ENCODE measurements at places on chromosomes 1 and 21.
A peak's percentile ranks its signal among the peaks of the same experiment; 100 is the strongest.

DNA sequence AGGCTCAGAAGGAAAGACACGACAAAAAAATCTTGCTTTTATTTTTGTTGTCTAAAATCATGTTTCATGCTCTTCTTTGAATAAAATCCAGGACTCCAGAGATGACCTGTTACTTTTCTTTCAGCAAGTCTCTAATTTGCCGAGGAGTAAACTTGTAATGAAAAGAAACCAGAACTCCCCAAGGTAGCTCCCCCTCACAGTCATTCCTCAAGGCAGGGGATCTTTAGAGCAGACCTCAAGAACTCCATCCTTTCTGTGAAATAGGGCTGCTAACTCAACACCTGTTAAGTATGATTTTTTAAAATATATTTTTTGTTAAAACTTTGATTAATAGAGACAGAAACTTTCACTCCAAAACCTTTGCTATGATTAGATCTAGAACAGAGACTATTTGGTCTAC is 82.7 kb upstream of the ABCD3 start:
- DNase-seq: no peak

DNA sequence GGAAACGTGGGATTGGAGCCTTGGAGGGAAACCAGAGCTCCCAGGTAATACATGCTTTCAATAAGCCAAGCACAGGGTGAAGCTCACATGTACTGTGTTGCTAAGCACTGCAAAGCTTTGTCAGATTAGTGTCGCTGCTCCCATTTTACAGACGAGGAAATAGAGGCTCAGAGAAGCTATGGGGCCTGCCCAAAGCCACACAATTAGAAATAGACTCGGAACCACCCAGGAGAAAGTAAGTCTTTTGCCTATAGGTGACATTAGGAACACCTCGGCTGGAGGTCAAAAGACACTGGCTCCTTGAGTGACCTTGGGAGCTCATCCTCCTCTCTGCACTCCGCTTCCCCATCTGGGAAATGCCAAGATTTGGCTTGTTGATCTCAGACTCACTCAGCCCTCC is 175.6 kb upstream of the ZC3H12A start:
- DNase-seq: no peak

- DNase-seq: no peak
Observed at GRCh38 chr1:111805251-111805650, 49.5 kb downstream of the DDX20 start.

DNA sequence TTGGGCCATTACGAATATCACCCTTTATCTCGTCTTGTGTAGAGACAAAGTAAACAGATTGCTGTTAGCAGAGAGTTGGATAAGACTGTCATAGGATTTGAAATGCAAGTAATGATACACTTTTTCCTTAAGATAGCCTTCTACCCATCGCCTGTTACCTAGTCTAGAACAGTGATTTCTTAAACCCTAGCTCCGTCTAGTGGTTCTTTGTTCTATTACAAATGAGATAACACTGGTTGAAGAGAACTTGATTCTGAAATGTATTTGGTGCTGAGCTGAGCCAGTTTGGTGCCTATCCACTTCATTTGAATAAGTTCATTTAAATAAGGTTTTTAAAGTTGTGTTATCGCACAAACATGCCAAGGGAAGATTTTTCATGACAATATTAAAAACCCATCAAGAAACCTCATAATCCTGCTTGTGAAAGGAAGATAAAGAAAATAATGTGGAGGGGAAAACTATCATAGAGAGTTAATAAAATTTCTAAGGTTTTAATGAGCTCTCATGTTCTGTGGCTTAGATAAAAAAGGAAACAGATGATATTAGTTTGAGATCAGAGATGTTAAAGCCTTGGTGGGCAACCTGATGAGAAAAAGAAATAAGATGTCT is 1.5 kb upstream of the KCNH1 start:
- no peak for DNase-seq

DNA sequence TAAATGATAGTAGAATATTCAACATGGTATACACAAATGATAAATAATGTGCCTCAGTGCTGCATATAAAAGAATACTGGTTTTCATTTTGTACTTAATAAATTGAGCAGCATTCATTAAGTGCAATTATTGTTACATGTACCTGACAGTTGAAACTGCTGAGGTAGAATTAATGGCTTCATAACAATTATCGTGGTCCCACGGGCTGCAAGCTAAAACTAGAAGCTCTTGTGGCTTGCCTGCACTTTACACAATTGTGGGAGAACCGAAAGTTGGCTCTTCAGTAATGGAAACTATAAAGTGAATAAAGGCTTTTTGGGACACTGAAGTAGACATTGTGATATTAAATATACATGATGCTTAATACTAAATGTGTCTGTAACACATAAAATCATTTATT is 23.2 kb downstream of the INSL5 start:
- DNase-seq: no peak

- DNase-seq: peak; percentile 95
Observed at GRCh38 chr1:185316163-185317033, 645 bp downstream of the IVNS1ABP start.

GRCh38 chr1:235424092-235424491 is 56.9 kb downstream of the TBCE start:
- DNase-seq: no peak

GRCh38 chr1:213570487-213570886 is 417.3 kb upstream of the PROX1 start:
- no peak for DNase-seq

- no peak for DNase-seq
Observed at GRCh38 chr1:112169517-112169916, 180.0 kb upstream of the KCND3 start.

- DNase-seq: no peak
Observed at GRCh38 chr1:208055535-208055934, 144.6 kb upstream of the CD34 start.

DNA sequence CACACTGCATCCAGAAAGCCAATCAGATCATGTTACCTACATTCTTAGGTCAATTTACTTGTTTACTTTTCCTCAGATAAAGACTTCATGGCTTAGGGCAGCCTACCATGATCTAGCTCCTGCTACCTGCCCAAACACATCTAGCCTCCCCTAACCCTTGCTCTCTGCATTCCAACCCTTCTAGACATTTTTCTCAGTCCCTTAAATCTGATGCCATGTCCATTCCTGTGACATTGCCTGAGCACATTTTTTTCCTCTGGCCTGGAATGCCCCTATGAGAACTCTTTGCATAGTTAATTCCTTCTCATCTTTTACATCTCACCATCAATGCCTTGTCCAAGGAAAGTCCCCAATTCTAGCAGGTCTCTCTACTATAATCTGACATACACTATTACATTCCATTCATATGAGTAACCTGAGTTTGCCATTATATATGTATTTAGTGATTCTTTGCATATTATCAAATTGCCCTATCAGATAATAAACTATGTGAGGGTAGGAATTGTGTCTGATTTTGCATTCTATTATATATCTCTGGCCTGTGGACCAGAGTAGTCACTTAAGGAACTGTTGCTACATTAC is 166.9 kb downstream of the COL11A1 start:
- DNase-seq: no peak

GRCh38 chr1:221992427-221992826 is 250.5 kb upstream of the DUSP10 start:
- DNase-seq: no peak

DNA sequence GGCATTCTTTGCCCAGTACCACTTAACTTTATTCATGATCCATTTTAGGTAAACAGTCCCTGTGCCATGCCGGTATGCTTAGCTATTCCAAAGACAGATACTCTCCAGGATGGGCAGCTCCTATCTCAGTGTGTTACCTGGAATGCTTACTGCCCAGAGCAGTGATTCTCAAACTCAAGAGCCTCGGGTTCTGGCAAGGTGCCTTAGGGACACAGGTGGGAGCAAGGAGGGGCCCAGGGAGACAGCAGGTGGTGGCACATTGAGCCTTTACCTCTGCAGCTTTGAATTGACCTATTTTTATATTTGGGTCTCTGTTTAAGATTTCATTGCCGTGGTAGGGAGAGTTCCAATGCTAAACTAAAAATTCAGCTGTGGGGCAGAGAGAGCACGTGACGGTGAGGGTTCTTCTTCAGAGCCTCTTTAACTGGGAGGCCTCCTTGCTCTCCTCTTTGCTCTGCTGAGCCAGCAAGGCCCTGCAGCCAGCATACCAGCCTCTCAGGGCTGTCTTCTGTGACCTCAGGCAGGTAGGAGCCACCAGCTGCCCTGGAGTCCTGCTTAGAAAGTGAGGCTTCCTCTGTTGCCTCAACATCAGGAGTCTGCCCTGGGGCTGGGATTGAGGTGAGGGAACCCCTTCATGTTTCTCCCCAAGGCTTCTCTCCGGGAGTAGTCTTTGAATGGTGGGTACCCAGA is 20.2 kb downstream of the PHGDH start:
- DNase-seq: no peak

DNA sequence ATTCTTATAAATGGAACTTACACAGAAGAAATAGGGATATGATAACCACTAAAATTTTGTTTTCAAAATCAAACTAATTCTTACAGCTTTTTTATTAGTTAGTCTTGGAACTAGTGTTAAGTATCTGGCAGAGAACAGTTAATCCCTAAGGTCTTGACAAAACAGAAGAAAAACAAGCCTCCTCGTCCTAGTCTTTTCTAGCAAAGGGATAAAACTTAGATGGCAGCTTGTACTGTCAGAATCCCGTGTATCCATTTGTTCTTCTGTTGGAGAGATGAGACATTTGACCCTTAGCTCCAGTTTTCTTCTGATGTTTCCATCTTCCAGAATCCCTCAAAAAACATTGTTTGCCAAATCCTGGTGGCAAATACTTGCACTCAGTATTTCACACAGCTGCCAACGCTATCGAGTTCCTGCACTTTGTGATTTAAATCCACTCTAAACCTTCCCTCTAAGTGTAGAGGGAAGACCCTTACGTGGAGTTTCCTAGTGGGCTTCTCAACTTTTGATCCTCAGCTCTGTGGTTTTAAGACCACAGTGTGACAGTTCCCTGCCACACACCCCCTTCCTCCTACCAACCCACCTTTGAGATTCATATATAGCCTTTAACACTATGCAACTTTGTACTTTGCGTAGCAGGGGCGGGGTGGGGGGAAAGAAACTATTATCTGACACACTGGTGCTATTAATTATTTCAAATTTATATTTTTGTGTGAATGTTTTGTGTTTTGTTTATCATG is 42.3 kb upstream of the LAMC2 start:
- no peak for DNase-seq

GRCh38 chr1:224375059-224375458 is 18.4 kb downstream of the CNIH4 start:
- no peak for DNase-seq

DNA sequence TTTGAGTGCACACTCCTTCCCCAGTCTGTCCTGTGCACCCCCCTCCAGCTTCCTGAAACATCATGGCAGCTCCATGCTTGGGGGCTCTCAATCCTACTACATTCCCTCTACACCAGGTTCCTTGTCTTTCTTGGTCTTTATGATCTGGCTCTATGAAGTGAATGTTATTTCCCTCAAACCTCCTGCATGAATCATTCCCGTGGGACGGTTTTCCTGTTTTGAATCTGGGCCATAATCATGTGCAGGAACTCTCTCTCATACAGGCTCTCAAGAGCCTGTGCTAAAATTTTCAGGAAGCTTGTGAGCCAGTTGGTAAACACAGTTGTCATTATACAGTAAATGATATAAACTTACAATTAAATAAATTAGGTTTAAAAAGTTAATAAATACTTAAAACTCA is 89.8 kb upstream of the KCNE2 start:
- DNase-seq: no peak

- no peak for DNase-seq
Observed at GRCh38 chr1:12185918-12186678, 19.3 kb downstream of the TNFRSF1B start.

- DNase-seq: no peak
Observed at GRCh38 chr21:46158666-46159300, 3.4 kb upstream of the FTCD start.

DNA sequence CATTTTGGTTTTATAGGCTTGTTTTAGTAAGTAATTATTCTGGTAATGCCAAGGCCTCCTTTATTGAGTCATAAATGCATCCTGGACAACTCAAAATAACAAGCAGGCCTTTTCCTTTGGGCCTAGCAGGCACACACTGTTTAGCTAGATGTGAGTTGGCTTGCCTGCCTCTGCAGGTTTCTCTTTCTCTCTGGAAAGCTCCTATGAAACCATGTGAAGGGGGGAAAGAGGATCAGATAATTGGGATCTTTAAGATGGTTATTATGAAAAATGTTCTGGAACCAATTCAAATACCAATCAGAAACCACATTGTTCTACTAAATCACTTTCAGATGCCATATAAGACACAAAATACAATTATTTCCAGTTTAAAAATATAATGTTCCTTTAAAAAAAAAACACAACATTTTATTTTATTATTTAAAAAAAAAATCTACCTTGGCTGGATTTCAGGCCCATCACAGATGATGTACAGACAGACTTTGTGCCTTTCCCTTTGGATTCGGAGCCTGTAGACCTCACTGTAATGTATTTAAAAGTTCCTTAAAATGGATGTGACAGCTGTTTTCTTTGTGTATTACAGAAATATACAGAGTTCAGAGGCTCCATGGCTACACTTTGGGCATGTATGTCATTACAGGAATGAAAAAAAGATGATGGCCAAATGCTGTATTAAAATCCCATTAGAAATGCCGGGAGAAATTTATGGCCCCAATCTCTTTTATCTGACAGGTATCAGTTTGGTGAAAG is 80.2 kb downstream of the NTMT2 start:
- DNase-seq: peak; percentile 30

DNA sequence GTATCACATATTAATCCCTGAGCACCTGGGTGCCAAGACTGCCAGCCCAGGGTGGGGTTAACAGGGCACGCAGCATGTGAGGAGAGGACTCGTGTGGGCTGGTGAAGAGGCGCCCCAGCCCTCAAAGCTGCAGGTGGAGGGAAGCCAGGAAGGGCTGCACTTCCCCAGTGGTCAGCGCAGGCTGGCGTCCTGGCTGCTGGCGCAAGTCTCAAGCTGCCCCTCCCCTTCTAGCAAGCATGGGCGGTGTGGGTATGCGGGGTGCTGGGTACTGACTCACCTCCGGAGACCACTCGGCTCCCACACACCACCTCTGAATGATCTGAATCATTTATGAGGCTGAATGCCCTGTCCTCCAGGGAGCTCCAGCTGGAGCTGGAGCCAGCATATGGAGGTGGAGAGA is 44.0 kb downstream of the EIF2D start:
- no peak for DNase-seq

GRCh38 chr1:4017636-4018365 is 117.7 kb upstream of the C1orf174 start:
- no peak for DNase-seq

DNA sequence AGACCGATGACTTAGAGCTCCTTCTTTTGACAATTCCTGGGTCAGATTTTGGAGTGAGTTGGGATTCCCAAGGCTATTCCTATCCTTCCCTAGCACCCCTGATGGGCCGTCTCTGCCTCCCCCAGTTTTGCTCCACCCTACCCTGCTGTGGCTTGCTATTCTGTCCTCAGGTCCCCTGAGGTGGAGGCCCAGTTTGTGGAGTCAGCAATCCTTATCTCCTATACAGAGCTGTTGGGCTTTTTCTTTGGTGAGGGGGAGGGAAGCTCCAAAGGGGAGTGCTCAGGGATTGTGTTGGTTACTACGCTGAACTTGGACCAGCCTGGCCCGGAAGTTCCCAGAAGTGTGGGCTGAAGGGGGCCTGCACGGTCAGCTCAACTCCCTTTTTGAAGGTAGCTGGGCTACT is 7.6 kb downstream of the SESN2 start:
- DNase-seq: no peak
